Activated CD4-positive, alpha-beta T cell treated with anti-CD3 and anti-CD28 coated beads for 4 hours (primary cell): ENCODE measurements at places on chromosomes 5 and 9.

DNA sequence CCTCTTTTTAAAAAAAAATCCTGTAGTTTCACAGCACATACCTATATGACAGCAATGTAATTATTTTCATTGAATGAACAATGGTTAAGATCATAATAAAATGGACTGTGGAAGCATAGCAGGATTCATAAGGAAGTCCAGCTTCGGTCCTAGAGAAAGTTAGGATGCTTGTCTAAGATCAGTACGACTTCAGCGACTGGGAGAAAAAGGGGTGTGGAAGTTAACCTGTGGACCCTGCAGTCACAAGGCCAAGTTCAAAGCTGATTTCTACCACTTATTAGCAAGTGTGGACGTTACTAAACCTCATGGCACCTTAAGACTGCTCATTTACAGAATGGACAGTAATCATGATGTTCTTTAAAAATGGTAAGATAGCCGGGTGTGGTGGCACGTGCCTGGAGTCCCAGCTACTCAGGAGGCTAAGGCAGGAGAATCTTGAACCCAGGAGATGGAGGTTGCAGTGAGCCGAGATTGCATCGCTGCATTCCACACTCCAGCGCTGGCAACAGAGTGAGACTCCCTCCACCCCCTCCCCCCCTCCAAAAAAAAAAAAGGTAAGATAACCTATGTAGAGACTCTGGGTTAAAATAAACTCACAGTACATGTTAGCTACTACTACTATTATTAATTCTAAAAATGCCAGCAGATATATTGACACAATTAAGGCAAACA, 71.6 kb upstream of the PCA3 start:
- DNase-seq = no peak

- no peak for DNase-seq
These were observed 113.8 kb downstream of the RPS23 start for GRCh38 chr5:82164176-82164976.

GRCh38 chr9:125985998-125986655, 239.0 kb downstream of the PBX3 start:
- no peak for DNase-seq

GRCh38 chr9:35424356-35425352, 65.3 kb upstream of the RUSC2 start:
- DNase-seq = no peak

DNA sequence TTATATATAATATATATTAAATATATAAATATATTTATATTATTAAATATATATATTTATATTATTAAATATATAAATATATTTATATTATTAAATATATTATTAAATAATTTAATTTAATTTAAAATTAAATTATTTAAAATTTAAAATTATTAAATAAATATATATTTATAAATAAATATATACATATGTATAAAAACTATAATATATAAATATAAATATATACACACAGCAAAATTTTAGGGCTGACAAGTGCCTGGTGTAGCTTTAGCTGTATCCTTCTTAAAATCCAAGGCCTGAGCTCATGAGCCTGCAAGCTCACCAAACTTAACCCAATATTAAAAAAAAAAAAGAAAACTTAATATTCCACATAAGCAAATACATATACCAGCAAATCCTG, 53.2 kb downstream of the UBAP2 start:
- no peak for DNase-seq

DNA sequence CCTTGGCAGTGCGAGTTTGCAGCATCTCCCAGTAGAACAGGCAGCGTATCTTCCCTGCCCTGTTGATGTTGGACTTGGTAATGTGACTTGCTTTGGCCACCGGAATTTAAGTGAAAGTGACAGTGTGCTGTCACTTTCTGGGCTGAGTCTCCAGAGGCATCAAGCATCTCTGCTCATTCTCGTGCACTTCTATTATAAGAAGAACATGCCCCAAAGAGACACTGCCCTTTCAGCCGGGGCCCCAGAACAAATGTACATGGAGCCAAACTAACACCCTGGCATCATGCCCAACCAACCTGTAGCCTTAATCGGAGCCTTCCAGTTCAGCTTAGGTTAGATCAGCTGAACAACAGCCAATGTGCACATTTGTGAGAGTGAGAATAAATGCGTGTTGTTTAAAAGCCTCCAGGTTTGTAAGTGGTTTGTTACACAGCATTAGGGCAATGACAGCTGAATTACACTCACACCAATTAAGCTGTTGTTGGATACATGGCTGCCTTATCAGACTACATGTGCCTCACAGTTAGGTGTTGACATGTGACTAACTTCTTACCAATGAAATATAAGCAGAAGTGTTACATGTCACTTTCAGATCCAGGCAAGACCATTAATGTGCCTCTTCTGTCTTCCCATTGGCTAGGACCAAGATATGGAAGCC, 22.1 kb upstream of the FRMD3 start:
- DNase-seq = no peak
